ENCODE measurements at places on chromosomes 2 and 18.

DNA sequence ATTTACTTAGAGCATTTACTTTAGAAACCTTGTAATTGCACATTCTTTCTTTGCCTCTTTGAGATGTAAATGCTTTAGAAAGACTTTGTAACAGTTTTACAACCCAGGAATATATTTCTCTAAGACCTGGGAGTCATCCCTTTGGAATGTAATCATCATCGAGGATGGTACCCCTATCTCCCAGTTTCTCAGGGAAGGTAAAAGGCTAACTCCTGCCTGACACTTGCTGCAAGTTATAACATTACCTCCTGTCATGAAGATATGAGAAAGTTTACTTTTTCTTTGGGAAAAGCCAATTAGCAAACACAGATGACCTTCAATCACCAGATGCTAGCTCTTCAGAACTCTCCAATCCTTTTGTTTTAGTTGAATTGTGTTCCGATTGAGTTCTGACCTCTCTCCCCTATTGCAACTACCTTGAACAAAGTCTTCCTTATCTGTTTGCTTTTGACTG is 420.3 kb upstream of the FSIP2 start:
- no peak for DNase-seq

DNA sequence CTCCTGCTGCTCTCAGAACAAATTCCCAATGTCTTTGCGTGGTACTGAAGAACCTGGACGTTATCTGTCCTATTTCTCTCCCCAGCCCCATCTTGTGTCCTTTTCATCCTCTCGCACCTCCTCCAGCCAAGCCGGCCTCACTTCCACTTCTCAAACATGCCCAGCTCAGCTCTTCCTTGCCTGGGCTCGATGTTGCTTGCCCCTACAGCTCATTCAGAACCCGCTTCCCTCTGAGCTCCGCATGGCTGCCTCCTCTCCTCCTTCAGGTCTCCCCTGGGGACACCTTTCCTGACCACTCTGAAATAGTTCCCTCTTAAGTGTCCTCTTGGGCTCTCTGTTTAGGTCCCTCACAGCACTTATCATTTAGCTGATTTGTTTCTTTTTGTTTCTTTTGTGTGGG is 6.7 kb upstream of the SMARCAL1 start:
- DNase-seq = no peak

DNA sequence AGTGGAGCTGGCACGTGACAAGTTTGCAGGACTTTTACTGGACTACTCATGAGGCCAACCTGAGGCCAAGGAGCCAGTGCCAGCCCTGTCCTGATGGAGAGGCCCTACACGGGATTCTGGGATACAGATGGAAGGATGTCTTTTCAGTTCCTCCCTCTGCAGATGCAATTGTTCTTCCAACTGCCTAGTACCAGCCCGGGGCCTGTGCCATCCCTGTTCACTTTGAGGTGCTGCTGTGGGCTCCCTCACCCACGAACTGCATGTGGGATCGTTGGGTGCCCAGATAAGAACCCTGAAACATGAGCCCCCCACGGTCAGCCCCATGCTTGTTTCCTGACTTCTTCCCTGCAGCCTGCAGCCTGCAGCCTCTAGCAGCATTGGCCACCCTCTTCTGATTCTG is 25.3 kb upstream of the LAPTM4A start:
- no peak for DNase-seq

GRCh38 chr18:76699923-76700322 is 122.4 kb upstream of the ZNF236 start:
- peak; percentile 19 for DNase-seq

GRCh38 chr18:9296233-9297006 is 38.2 kb upstream of the TWSG1 start:
- no peak for DNase-seq

- DNase-seq = no peak
These were observed 40.7 kb upstream of the TAF1B start for GRCh38 chr2:9802576-9802993.

- DNase-seq = no peak
These were observed 170.2 kb downstream of the ZEB2 start for GRCh38 chr2:144349674-144350073.

- no peak for DNase-seq
These were observed 144.9 kb upstream of the NCKAP5 start for GRCh38 chr2:133713049-133713580.

GRCh38 chr2:182779323-182779722 is 63.3 kb downstream of the DNAJC10 start:
- no peak for DNase-seq

DNA sequence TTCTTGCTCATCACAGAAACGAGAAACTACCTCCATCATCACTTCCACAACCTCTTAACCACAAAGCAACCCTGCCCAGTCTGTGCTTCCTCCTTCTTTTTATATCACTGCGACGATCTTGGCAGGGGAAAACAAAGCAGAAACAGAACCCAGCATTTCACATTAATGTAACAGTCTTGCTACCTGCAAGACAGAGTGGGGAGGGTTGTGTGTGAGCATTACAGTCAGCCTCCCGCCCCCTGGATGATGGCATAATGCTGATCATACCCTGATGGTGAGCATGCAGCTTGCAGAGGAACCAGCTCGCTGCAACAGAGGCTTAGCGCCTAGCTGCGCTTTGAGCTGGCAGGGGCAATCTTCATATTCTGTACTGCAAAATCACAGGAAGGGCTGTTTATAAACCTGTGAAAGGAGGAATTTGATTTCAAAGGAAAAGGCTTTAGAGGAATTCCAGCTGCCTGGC is 376.1 kb downstream of the IRS1 start:
- peak; percentile 60 for DNase-seq

DNA sequence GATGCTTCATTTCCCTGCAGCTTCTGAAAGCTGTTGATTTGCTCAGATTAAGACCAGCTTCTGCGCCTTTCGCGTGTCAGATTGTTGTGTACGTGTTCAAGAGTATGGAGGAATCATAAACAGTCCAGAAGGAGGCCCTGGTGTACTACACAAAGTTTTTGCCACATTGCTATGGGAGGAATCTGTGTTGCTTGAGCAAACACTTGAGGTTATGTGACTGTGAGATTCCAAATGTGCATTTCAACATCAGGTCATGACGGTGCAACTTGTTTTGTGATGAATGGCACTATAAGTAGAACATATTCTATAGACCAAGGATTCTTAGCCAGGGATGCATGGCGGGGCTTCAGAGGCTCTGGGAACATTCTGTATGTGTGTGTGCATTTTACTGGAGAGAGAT is 35.0 kb downstream of the SRSF7 start:
- peak; percentile 87 for DNase-seq

DNA sequence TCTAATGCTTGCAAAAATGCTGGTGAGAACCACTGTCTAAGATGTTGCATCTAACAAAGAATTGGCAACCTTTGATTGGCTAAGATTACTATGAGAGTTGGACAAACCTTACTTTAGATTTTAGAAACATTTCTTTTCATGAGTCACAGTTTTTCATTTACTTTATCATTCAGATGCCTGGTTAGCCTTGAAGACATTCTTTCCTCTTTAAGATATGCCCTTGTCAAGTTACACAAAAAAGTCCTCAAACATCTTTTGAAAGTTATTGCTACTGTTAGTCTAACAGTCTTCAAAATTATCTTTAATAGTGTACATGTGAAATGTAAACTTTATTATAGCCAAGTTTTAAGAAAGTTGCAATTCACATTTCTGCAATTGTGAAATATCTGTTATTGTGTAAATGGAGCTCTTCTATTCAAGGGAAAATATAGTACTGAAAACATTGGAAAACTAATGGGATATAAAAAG is 276.3 kb downstream of the RND3 start:
- peak; percentile 84 for DNase-seq

DNA sequence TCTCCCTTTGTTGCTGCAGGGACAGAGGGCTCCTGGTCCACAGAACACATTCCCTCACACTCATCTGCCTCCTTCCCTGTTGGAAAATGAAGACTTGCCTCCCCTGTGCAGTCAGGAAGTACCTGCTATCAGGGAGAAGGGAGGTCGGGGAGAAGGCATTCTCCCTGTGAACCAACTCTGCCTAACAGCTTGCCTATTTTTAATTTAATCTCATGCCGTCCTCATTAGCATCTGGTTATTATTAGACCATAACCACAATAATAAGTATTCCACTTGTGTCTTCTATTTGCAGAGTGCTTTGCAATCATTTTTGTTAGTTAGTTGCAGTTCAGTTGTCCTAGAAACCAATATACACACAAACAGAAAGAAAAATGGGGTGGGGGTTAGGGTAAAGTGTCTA is 232.6 kb upstream of the SKOR2 start:
- no peak for DNase-seq

DNA sequence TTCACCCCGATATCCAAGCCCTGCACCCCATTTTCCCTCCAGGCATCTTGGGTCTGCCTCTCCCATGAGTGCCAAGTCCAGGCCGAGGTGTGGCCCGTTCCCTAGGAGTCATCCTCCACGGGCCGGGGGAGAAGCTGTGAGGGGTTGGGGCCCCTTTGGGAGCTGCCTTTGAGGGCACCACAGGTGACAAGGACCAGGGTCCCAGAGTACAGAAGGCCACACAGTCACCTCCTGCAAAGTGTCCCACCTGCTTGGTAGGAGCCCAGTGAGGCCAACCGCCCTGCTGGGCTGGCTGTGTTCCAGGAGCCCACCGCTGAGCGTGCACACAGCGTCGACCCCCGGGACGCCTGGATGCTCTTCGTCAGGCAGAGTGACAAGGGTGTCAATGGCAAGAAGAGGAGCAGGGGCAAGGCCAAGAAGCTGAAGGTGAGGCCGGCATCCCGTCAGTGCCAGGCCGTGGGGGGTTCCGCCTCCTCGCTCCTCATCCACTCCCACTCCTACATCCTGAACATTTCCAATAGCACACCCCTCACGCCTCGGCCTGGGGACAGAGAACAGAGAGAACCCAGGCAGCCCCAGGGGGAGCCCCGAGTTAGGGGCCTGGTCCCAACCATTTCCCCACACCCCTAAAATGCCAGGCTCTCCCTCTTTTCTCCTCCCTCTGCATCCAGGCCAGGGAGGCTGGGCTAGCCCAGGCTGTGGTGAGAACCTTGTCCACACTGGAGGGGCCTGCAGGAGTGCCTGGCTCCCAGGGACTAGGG is 2.7 kb downstream of the ERFE start:
- no peak for DNase-seq

GRCh38 chr18:45462179-45462578 is 153.1 kb upstream of the SLC14A2 start:
- no peak for DNase-seq

DNA sequence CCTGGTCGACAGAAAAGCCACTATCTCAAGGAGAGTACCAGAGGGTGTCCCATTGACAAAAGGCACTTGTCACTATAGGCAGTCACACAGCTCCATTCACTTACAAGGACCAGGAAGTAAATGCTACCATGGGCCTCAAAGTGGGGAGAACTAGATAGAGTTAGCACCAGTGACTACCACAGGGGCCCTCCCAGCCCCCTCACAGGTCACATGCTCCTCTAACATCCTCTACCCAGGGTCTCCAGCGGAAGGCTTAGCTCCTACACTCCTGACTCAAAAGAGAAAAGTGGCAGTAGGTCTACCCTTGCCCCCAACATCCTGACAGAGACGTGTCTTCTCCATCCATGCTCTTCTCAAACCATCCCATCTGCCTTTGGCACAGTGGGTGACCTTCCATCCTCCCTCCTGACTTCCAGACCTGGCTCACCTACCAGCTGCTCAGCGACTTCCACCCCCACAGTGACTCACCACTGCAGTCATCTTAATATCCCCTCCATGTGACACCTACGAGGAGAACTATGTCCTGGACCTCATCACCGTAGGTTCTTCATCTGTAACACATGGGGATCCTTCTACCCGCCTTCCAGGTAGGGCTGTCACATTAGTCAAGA is 5.6 kb upstream of the DNMT3A start:
- no peak for DNase-seq

GRCh38 chr2:23669413-23670244 is 257.3 kb downstream of the ATAD2B start:
- DNase-seq = peak; percentile 43

DNA sequence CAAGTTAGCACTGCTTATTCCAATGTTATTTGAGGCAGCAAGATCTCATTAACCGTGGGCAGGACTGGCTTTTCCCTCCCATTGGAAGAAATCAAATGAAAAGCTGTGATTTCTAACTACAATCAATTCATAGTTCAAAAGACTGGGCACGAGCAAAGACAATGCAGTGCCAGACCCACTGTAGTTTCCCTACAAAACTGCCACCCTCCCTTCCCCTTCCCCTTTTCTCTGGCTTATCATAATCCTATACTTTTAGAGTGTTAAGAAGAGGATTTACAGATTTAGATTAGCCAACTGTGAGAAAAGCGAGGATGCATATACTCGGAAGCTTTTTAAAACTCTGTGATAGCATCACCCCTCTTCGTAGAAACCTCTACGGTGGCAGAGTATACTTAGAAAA is 260.4 kb downstream of the STK39 start:
- no peak for DNase-seq

- no peak for DNase-seq
These were observed 12.3 kb upstream of the DNAJB2 start for GRCh38 chr2:219266886-219267285.

DNA sequence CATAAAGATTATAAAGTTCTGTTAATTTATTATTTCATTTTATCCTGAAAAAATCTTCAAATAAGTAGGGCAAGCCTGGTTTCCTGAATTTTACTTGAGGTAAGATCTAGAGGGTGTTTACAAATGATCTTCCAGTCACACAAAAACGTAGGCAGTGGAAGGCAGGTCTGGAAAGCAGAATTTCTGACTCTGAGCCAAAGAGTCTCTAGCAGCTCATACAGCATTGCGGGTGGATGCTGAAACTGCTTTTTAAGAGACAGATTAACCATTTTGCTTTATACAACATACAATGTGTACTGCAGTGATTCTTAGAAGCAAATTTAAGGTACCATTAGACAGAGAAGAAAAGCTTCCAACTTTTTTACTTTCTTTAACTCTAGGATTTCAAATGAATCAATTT is 117.0 kb downstream of the FTCDNL1 start:
- no peak for DNase-seq

GRCh38 chr2:127674241-127675209 is 805 bp downstream of the LIMS2 start:
- no peak for DNase-seq

DNA sequence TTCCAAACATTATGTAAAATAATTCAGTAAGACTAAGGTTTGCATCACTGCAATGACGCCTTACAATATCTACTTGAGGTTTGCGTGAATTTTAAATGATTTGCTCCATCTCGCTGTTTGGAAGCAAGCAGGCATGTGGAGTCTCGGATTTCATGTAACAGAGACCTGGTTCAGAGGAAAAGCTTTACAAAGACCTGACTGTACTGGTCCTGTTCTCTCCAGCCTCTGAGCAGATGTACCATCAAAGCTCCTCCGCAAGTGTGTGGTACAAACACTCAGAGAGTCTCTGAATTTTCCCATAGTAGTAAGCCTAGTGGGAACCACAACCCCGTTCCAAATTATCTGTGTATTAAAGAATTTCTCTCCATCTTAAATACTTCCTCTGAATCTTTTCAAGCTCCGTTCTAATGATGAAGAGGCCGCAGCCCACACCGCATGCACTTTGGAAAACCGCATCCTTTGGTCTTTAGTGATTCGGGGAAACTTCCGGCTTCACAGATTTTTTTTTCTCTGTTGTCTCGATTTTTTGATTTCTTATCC is 728.1 kb upstream of the SOX11 start:
- DNase-seq = no peak

DNA sequence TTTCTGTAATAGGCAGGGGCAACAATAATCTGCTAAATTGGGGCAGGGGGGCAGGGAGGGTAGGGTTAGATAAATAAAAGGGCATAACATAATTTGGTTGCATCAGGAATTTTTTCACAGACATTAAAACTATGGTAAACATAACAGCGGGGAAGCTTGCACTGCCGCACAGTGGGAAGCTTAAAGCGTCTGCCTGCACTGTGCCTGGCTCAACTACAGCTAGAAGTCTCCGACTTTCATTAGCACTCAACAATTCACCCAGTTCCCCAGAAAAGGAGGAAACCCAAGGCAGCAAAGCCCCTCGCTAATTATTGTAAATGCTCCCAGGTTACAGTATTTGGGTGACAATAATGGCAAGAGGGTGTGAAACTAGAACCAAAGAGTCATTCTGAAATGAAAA is 562.9 kb downstream of the ARHGAP15 start:
- no peak for DNase-seq
